ENCODE measurements at places on chromosomes 16 and 17. TPM values are rescaled to one million over a fixed set of nuclear protein-coding genes. Genes with fewer than 3 reads are reported as not detected.
A peak's percentile ranks its signal among the peaks of the same experiment; 100 is the strongest.

DNA sequence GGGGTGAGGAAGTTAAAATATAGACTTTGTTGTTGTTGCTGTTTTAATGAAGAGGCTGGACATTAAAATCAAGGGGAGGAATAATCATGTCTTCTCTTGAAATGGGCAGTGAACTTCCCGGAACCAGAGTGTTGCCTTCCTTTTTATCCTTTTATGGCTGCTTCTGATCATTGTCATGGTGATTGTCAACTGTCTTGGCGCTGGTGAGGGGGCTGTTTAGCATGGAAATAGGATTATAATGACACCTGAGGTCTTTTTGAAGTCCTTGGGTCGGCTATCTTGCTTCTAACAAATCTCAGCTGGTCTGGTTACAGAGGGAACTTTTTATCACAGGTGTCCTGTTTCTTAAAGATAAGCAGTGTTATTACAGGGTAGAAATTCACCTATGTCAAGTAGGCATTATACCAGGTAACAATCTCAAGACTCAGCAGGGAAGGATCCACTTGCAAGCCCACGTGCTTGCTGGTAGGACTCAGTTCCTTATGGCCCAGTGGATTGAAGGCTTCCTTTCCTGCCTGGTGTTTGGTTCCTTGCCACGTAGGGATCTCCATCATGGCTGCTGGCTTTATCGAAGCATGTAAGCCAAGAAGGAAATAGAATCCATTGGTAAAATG is 349.3 kb downstream of the WWOX start:
- no peak for DNase-seq

DNA sequence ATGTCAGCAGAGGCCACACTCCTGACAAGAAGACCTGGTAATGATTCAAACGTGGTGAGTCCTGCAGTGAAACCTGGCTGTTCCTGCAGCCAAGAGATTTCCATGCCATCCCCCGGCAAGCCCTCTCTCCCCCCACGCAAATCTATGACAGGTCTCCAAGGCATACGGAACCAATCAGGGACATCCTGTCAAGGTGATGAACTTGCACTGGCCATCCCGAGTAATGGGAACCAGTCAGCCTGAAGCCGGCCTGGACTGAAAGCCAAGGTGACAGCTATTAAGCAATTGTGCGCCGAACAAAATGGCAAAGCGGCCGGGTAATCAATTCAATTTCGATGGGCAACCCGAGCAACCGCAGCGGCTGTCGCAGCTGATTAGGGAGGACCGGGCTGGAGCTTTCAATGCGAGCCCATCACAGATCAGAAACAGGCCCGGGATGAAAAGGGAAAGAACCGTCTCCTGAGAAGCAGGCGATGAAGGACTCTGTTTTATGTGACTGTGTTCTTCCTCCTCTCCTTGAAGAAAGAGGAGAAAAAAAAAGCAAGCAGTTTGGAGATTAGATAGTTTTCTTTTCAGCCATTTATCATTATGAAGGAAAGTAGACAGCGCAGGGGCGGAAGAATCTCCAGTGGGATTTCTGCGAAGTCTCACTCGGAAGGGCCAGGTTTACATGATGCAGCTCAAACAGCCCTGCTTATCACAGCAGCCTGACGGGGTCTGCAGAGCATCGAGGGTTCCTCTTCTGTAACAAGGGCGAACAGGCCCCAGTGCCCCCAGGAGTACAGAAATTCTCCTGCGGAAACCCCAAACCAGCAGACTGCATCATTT is 35.2 kb downstream of the TBX4 start:
- no peak for DNase-seq

DNA sequence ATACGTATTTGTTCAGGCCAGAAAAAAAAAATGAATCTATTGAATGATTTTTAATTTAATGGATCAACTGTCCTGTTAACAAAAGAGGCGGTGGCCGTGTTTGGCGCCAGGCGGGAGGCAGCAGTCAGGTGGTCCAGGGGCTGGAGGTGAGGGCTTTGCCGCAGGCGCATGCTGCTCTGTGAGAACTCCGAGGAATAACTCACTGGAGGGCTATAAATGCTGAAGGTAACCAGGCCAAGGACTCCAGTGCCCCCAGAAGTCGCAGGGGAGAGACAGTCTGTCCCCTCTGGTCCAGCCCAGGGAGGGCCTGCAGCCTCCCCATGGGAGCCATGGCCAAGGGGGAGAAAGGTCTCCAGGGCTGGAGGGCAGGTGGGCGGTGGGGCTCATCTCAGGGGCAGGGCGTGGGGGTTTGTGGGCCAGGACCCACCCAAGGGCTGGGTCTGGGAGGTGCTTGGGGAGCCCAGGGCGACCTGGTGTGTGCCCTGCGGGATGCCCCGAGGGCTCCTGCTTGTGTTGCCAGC is 7.1 kb upstream of the BAHCC1 start:
- DNase-seq: no peak

- DNase-seq: peak; percentile 52
These were observed 15.6 kb upstream of the ZFPM1 start for GRCh38 chr16:88437367-88437964.

- DNase-seq: no peak
These were observed 10.7 kb upstream of the MEAK7 start for GRCh38 chr16:84514874-84515835.

DNA sequence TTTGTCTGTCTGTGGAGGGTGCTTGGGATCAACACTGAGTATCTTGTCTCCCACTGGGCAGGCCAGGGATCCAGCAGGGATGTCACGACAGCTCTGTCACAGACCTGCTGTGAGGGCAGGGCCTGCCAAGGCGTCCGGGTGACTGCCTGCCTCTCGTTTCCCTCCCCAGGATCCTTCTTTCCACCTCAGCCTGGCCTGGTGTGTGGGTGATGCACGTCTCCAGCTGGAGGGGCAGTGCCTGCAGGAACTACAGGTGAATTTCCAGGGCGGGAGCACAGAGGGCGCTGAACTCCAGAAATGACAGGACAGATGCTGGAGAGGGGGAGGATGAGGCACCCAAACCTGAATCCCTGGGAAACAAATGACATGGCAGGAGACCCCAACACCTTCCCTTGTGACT is 6.8 kb upstream of the MMP15 start:
- DNase-seq: no peak

TEKT5 gene
- 0.09 TPM for polyA plus RNA-seq

CPHXL2 gene
- not detected for polyA plus RNA-seq

Data from A549 (cell line).